Stimulated activated CD8-positive, alpha-beta memory T cell treated with anti-CD3 and anti-CD28 coated beads, Interleukin-15, amount 100 ng/mL, for 24 hours (primary cell): ENCODE measurements at places on chromosomes 6 and 20.

GRCh38 chr20:51680067-51680749 is 88.0 kb downstream of the ATP9A start:
- DNase-seq: no peak

GRCh38 chr6:20319520-20320357 is 81.9 kb upstream of the E2F3 start:
- DNase-seq: peak; percentile 16

DNA sequence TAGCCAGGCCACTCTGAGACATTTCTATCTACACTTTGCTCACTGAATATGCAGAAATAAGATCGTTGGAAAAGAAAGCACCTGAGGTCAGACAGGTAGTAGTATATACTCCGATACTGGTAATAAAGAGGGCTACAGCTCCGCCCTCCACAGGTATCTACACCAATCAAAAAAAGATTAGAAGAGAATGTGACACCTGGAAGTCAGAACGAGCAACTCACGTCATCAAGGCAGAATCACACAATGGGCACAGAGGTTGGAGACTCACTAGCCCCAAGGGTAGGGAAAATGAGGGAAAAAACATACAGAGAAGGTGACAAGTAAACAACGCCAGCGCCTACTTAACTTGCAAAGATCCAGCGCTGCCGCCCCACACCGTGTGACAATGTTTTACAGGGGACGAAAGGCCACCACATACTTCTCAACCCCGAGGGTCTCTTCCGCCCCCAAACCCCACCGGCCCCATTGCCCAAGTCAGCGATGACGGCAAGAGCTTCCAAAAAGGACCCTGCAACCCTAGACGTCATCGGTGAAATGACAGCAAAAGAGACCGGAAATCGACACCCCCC is 653 bp downstream of the LMBRD1 start:
- no peak for DNase-seq

DNA sequence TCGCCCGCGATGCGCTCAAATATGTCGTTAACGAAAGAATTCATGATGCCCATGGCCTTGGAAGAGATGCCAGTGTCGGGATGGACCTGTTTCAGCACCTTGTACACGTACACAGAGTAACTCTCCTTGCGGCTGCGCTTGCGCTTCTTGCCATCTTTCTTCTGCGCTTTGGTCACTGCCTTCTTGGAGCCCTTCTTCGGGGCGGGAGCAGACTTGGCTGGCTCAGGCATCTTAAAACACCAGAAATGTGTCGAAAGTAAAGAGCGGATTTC is 36.4 kb downstream of the HFE start:
- no peak for DNase-seq
